SIG-M5 (cell line): ENCODE measurements at places on chromosomes 11 and 22.

DNA sequence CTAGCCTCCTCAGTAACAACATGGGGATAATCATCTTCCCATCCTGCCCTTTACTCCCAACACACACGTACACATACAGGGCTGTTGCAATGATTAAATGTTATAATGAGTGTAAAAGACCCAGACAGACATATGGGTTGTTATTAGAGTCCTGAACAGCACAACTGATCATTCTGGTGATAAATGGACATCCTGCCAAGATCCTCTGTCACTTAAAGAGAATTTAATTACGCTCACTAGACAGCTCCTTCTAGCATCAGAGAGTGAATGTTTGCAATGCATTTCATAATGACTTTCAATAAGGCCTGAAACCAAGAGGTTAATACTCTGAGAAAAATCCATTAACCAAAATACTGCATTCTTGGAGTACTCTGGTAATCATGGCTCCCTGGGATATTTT is 115.8 kb downstream of the KCNC1 start:
- no peak for DNase-seq

DNA sequence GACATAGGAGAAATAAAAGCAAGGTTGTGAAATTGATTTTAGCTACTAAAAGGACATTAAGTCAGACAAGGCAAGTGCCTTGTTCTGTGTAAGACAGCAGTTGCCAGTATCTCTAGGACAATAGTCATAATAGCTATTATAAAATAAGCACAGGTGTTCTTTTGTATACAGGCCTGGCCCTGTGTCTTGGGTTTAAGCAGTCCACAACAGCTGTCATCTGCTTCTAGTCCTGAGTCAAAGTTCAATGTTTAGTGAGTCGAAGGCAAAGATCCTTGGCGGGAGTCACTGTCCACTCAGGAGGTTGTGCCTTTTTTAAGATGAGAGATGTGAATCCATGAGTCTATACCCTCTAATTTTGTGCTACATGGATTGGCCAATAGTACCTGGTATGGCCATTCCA is 79.5 kb downstream of the SC5D start:
- DNase-seq, result no peak

DNA sequence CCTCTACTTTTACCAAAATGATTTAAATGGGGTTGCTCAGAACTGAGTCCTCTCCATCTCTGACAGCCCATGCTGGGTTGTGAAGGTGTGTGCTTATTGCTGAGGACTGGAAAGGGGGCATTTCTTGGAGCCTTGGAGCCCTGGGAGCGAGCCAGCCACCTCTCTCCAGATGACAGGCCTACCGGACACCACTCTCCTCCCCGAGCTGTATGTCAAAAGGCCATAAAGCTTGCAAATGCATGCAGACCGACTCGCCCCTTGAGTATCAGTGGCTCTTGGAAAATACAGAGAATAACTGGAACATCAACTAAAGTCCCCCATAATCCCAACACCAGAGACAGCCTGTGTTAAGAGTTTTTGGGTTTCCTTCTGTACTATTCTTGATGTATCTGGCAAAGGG is 67.9 kb upstream of the PITPNB start:
- no peak for DNase-seq

DNA sequence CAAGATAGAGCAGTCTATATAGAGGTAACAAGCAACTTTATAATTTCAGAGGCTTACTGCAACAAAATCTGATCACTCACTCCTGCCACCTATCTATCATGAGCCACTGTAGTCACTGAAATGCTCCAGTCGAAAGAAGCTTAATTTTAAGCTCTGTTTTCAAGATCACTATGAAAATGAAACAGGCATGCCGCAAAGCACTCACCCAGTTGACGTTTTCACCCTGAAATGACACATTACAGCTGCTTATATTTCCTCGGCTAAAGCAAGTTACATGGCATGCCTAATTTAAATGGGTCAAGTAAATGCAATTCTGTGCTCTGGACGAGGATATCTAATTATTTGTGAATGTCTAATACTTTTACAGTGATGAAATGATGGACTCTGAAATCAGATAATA is 616.3 kb downstream of the FAM181B start:
- no peak for DNase-seq

DNA sequence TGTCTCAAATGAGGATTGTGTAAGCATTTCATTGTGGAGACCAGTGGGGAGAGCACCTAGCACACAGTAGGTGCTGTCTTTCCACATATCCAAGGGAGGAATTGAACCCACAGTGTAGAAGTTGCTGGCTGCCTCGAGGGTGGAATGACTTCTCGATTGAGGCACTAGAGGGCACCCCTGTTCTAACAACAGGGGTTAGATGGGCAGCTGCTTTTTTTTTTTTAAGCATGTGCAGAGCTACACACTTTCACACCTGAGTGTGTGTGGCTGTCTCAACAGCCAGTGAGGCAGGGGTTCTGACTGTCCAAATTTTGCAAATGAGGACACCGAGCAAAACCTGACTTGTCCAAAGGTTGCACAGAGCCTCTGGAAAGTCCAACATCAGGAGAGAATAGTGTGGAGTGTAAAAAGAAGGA is 118.2 kb upstream of the CRYBB3 start:
- no peak for DNase-seq

DNA sequence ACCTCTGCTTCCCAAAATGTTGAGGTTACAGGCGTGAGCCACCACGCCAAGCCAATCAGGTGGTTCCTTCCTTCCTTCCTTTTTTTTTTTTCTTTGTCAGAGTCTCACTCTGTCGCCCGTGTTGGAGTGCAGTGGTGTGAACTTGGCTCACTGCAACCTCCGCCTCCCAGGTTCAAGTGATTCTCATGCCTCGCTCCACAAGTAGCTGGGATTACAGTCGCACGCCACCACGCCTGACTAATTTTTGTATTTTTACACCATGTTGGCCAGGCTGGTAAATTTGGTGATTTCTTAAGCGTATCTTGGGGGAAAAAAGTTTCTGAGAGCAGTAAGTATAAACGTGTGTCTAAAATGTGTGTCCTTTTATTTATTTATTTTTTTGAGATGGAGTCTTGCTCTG is 18.2 kb upstream of the SPINDOC start:
- no peak for DNase-seq

GRCh38 chr11:19344661-19345518 is 104.1 kb upstream of the E2F8 start:
- no peak for DNase-seq

- no peak for DNase-seq
These were observed 4.6 kb downstream of the CD151 start for GRCh38 chr11:837189-837989.

DNA sequence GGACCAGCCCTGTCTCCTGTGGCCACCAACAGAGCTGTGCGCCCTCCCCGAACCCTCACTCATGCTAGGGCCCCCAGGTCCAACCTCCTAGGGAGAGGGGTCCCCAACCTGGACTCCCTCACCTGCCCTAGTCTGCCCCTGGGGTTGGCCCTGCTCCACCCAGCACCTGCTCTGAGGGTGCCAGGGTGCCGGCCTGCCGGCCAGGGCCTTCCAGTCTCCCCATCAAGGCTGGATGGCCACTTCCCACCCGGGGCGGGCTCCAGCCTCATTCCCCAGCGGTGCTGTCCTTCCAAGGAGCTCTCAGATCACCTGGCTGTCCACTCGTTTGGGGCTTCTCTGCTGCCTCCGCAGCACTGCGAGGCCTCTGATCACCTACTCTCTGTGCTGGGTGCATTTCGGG is 39.1 kb downstream of the CDKN1C start:
- no peak for DNase-seq

GRCh38 chr22:29375398-29376076 is 12.8 kb downstream of the AP1B1 start:
- DNase-seq, result no peak

DNA sequence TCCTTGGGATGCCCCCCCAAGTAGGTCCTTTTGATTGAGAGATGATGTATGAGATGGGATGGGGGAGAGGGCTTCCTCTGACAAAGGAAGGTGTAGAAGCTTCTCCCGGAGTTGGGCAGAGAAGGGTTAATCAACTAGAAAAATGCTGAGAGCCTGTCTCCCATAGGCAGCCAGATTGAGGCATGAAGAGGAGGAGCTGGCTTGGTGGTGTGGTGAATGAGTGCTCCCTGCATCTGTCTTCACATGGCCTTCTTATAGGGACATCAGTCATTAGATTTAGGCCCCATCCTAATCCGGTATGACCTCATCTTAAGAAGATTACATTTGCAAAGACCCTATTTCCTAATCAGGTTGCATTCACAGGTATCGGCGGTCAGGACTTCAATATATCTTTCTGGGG is 61.1 kb downstream of the NFAM1 start:
- DNase-seq, result no peak
